ENCODE measurements at places on chromosomes 1 and 21.

- DNase-seq, result no peak
Measured at GRCh38 chr1:4978660-4979390, 324.4 kb downstream of the AJAP1 start.

DNA sequence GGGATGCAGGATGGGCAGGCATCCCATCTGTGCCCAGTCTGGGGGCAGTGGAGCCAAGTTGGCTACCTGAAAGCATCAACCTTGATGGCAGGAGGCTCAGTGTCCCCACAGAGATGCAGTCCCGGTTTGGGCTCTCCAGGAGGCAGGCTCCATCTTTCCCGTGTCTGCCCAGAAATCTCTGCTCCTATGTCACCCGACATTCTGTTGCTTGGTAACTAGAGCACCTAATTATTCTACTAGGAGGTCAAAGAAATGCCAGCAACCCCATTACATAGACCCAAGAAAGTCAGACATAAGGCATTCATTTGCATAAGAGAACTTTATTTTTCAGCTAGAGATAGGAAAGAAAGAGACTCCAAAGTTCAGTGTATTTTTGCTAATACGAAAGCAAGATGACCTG is 100.3 kb upstream of the BACE2 start:
- DNase-seq, result no peak

- no peak for DNase-seq
Measured at GRCh38 chr1:61980561-61980960, 214.1 kb upstream of the L1TD1 start.

GRCh38 chr1:94339206-94339927 is 78.8 kb upstream of the ABCD3 start:
- no peak for DNase-seq

Measured in EL (cell line).